ENCODE measurements at places on chromosomes 11 and 22.

DNA sequence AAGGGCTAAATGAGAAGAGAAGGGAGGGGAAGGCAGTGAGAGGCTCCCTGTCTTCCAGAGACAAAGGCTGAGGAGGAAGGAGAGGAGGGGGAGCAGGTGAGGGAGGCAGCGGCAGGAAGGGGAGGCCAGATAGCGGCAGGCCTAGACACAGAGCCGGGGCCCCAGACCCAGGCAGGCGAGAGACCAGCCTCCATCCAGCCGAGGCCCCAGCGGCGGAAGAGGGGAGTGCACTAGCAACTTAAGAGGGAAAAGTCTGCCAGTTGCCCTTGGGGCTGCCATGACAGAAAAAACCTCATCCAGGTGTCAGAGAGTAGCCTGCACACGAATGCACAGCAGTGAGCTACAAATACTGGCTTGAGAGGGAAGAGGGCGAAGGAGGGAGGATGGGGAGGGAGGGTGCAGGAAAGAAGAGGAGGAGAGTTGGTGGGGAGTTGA is 46.7 kb downstream of the IGLL1 start:
- no peak for DNase-seq

- no peak for DNase-seq
These were observed 4.6 kb downstream of the SLN start for GRCh38 chr11:107707215-107707671.

DNA sequence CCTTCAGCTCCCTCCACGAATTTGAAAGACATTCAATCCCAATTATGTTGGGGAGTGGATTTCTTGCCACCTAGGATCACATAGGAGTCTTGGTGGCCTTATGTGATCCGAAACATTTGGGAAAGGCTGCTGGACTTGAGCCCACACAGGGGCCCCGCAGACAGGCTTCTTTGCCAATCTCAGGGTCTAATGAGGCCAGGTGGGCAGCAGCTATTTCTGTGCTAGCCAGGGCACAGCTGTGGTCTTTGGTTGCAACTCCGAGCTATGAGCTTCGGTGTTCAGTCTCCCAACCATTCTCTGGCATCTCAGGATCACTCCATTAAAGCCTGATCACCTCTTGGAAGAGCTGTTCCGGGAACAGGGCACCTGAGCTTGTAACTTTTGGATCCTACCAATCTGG is 84.4 kb downstream of the TP53I11 start:
- DNase-seq: no peak

GRCh38 chr11:19639603-19640105 is 73.0 kb upstream of the NAV2 start:
- DNase-seq: no peak

- no peak for DNase-seq
These were observed at the start of gene HTR3B for GRCh38 chr11:113904379-113905101. Gene HTR3B, plus strand, starts transcription at chr11:113904796. Its CDS starts 138 bp downstream, at chr11:113904934.

DNA sequence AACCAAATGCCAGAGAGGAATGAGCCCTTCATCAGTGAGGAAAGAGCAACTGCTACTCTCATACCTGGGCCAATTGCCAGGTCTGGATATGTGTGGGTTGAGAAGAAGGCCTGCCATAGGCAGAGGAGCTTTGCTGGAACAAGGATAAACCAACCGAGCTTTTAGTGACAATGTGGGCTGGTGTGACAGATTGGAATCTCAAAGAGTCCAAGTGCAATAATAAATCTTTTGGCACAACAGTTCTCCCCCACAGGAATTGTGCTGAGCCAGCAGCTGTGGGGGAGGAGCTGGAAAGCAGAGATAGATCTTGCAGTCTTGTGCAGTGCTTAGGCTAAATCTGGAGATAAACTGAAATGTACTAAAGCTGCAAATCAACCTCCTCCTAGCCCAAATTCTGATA is 79.4 kb upstream of the ISX start:
- DNase-seq: no peak

- no peak for DNase-seq
These were observed 370.1 kb downstream of the OPCML start for GRCh38 chr11:133162227-133162626.

DNA sequence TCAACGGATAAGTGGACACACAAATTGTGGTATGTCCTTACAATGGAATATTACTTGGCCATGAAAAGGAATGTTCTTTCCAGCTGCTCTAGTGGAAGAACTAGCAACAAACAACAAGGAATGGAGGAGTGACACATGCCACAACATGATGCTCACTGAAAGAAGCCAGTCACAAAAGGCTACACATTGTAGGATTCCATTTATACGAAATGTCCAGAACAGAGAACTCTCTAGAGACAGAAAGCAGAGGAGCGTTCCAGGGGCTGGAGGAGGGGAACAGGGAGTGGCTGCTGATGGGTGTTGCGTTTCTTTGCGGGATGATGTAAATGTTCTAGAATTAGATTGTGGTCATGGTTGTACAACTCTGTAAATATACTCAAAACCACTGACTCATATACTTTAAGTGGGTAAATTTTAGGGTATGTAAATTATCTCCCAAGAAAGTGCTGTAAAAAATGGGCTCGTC is 32.4 kb upstream of the PDGFB start:
- DNase-seq: no peak

GRCh38 chr11:67496113-67496512 is 9.1 kb downstream of the PITPNM1 start:
- DNase-seq: no peak
